ENCODE measurements at places on chromosomes 1 and 21.

DNA sequence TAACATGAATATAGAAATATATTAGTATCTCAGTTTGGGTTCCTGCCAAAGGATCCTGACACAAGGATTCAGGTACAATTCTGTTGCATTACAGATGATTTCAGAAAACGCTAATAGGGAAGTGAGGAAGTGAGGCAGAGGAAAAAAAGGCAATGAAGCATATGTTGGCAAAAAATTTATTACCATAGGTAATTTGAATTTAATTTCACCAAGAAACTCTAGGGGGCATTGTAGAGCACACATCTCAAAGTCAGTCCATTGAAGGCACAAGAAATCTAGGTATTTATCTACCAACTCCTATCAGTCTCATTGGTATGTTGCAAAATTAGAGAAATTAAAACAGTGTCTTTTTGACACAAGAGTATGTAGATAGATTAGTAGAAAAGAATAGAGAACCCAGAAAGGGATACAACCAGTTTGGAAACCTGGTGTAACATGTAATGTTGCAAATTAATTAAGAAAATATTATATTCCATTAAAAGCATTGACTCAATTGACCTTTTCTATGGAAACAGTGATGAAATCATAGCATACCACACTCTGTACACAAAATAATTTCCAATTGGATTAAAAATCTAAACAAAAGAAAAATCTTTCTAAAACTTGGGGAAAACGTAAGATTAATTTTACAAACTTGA is 104.9 kb upstream of the SNX7 start:
- peak; percentile 13 for DNase-seq

- DNase-seq: no peak
These were observed 10.9 kb upstream of the PADI2 start for GRCh38 chr1:17130138-17130635.

DNA sequence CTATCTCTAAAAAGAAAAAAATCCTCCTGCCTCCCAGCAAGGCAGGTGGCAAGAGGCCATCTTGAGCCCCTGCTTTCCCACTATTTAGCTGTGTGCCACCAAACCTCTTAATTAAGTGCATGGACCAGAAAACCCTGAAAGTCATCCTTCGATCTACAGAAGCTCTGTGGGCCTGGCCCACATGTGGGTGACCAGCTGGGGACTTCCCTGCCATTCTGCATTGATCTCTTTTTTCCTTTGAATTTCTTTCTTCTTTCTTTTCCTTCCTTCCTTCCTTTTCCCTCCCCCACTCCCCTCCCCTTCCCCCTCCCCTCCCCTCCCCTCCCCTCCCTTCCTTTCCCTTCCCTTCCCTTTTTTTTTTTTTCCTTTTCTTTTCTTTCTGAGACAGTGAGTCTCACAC is 38.0 kb downstream of the KIF21B start:
- DNase-seq: no peak

DNA sequence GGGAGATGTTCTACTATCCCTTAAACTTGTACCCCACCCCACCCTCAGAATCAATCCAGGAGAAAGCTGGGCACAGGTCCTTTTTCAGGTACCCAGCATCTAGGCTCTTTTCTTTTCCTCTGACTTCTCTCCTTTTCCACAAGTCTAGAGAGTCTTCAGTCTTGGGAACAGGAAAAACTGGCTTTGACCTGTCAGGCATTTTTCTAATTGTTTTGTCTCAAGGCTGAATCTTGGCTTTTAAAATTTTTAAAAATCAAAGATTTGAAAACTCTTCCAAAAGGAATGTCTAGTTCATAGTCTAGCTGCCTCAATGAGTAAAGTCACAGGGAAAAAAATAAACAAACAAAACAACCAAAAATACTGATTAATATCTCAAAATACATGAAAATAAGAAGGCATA is 161.5 kb downstream of the HFM1 start:
- no peak for DNase-seq

DNA sequence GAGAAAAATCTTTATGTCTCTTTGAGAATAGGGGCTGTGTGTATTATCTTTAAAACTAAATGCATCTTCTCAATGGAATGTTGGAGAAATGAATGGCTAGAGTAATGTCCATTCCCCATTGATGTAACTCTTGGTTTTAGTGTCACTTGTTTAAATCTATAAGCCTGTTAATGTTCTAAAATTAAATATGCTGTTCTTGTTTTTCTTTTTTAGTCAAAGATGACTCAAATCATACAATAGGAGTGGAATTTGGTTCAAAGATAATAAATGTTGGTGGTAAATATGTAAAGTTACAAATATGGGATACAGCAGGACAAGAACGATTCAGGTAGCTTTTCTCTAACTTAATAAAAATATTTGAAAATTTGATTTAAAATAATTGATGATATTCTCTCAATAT is 17.6 kb downstream of the RAB4A start:
- no peak for DNase-seq

- DNase-seq: no peak
These were observed 34.9 kb upstream of the ARHGEF16 start for GRCh38 chr1:3419415-3420204.

DNA sequence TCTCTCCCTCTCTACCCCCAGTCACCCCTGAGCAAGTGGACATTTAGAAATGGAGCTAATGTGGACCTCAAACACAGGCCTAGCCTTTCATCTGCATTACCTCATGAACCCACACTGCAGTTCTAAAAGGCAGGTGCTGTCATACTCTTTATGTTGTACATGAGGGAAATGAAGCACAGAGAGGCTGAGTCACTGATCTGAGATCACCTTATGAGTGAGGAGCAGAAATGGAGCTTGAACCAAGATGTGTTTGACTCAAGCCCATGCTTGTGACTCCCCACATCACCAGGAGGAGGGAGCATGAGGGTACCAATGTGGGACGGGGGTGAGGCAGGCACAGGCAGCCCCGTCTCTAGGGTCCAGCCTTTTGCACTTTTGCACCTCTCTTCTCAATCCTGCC is 702.8 kb downstream of the PTPRU start:
- peak; percentile 28 for DNase-seq

GRCh38 chr21:41616031-41616591 is 108.2 kb upstream of the TMPRSS2 start:
- no peak for DNase-seq

- DNase-seq: peak; percentile 48
These were observed 50.6 kb upstream of the CNTN2 start for GRCh38 chr1:204992201-204992997.

- DNase-seq: no peak
These were observed 87.4 kb downstream of the ITPKB start for GRCh38 chr1:226651732-226652105.
